ENCODE measurements at places on chromosomes 2 and 18.

DNA sequence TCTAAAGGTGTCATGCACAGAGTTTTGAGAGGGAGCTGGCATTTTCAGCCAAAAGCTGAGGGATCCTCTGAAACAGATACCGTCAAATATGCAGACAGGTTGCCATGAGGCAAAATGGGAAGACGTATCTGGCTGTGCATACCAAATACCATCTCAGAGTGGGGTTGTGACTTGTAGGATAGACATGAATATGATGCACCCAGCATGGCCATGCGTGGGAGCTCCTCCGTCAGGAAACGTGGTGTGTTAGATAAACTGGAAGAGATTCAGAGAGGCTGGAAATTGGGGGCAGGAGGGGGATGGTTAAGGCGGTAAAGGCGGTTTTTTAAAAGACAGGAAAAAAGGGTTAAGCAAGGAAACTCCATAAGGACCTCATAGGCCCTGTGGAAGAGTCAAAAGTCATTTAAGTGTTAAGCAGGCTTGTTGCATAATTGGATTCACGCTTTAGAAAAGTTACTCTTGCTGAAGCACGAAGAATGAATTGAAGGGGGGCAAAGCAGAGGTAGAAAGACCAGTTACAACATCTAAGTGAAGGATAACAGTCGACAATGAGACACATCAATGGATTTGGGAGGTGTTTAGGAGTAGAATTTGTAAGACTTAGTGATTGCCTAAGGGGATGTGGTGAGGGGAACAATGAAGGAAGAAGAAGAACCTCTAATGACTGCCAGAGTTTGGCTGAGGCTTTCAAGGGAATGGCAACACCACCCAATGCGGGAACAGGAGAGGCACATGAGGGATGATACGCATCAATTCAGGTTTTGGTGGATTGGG is 139.6 kb upstream of the CTAGE1 start:
- DNase-seq = no peak

GRCh38 chr18:5309888-5310470 is 14.5 kb upstream of the ZBTB14 start:
- DNase-seq = no peak

DNA sequence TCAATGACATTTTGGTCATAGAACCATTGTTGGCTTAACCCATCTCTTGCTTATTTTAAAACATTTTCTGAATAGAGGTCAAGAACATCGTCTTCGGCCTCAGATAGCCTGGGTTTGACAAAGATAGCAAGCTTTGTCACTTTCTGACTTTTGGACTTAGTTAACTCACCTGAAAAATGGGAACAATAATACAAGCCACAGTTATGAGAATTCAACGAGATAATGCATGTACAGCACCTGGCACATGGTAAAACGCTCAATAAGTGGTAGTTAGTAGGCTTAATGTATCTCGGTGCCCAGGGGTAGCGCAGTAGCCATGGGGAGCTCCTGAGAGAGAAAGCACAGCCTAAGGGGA is 446 bp upstream of the COPS7B start:
- DNase-seq = no peak

DNA sequence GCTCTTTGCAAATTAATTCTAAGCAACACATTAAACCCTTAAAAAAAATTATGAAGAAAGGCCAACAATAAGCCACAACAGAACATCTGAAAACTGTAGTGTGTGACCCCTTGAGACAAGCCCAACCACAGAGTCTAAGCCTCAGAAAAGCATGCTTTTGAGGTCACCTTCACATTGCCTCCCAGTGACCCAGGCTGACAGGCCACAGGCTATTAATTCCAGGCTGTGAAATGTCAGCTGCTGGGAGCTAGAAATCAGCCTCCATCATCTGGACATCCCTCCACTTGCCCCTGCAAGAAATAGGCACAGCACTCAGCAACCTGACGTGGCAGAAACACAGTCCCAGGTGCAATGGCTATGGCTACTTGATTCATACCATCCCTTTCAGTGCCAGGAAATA is 179.4 kb upstream of the ZFP36L2 start:
- DNase-seq = no peak

DNA sequence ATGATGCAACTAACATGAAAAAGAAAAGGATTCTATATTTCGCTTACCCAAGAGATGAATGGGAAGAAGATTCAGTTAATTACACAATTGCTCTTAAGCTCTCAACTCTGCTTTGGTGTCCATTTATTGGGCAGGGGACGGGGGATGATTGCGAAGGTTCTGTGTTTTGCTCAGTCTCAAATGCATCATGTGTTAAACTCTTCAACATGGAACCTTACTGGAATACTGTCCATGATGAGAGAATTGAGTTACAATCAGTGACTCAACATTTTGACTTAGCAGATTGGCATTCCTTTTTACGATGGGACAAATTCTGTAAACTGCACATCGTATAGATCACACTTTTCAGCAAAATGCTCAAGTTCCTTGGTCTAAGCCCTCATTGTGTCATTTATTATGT is 135.6 kb downstream of the RBMS1 start:
- no peak for DNase-seq

- no peak for DNase-seq
Observed at GRCh38 chr2:47893771-47894170, 12.5 kb downstream of the FBXO11 start.

Measured in stimulated activated CD4-positive, alpha-beta T cell treated with anti-CD3 and anti-CD28 coated beads, TNF-alpha, amount 100 ng/mL, for 4 hours (primary cell).